ENCODE measurements at places on chromosomes 2 and 18.

DNA sequence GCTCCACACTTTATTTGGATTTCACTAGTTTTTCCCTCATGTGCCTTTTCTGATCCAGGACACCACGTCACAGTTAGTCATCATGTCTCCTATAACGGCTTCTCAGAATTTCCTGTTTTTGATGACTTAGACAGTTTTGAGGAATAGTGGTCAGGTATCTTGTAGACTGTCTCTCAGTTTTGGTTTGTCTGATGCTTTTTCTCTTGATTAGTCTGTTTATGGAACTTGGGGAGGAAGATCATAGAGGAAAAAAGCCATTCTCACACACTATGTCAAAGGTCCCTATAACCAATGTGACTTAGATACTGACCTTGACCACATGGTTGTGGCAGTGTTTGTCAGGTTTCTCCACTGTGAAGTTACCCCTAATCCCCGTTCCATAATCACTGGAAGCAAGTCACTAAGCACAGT is 89.0 kb downstream of the RAPH1 start:
- no peak for DNase-seq

DNA sequence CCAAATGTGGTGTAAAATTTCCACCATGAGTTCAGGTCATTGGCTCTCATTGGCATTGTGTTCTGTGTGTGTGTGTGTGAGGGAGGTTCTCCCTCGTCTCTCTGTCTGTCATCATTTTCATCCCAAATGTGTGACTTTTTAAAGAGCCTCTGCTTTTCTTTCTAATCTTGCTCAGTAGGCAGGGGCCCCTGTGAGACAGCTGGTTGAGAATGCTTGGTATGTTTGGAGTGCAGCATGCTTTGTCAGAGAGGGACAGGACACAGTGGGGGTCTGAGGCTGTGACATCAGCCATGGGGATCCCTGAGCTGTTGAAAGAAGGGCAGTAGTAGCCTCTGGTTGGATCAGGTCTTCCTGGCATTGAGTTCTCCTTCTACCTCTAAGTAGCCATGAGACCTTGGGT is 10.6 kb downstream of the PTPRM start:
- DNase-seq, result no peak

DNA sequence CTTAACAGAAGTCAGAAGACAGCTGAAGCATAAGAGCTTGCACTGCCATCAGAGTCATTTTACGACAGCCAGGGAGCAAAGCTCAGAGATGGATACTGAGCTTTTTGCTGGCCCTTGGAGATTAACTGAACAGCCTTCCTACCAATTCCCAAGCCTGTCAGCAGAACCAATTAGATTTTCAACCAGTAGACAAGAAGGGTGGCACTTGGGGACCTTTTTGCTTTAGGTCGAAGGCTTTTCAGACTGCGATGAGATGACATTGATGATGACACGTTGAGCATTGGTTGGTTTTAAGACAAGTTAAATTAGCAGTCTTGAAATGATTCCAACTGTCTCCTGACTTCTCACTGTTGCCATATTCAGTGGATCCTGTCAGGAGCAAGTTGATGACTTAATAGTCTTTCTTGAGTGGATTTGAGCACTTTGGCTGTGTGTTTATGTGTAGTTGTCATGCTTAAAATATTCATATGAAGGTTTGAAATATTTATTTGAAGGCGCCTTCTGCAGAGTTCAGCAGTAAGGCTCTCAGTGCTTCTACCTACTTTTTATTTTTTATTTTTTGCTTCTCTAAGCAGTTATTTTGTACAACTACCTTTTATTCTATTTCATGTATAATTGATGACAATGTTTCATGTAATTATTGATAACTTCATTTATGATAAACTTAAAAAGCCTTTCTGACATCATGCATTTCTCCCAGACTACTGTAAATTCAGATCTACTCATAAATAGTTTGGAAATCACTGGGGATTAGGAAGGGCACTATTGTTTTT is 256.7 kb downstream of the CAMKMT start:
- no peak for DNase-seq

DNA sequence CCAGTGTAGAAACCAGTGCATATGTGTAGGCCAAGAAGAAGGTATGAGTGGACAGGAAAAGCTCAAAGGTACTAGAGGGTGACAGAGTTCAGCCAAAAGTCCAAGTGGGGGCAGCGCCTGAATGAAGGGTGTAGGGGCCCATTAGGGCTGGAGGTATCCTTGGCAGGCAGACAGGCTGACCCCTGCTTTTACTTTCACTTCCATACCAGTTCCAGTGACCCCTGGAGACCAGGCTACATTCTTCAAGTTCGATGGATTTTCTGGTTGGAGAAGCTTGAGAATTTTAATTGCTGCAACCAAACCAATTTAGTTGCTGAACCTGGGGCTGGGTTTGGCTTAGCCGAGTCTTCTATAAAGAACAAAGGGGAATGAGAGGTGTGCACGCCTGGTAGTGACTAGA is 42.3 kb upstream of the MRPL33 start:
- no peak for DNase-seq

DNA sequence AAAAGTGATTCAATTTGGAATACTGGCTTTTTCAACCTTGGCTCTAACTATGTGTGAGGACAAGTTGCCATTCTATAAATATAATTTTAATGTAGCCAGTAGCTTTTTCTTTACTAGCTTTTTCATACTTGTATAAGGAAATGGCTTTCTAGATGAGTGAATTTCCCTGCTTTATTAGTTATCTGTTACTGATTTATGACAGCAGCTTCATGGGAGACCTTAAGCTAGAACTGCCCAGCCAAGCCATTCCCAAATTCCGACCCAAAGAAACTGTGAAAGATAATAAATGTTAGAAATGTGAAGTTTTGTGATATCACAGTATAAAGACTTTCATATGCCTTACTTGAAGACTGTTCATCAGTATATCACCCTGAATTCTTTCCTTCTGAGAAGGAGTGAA is 32.3 kb downstream of the BABAM2 start:
- no peak for DNase-seq

GRCh38 chr18:44497311-44497710 is 183.4 kb upstream of the SETBP1 start:
- DNase-seq, result no peak

- no peak for DNase-seq
These were observed 39.8 kb upstream of the TMEM247 start for GRCh38 chr2:46439582-46439981.

DNA sequence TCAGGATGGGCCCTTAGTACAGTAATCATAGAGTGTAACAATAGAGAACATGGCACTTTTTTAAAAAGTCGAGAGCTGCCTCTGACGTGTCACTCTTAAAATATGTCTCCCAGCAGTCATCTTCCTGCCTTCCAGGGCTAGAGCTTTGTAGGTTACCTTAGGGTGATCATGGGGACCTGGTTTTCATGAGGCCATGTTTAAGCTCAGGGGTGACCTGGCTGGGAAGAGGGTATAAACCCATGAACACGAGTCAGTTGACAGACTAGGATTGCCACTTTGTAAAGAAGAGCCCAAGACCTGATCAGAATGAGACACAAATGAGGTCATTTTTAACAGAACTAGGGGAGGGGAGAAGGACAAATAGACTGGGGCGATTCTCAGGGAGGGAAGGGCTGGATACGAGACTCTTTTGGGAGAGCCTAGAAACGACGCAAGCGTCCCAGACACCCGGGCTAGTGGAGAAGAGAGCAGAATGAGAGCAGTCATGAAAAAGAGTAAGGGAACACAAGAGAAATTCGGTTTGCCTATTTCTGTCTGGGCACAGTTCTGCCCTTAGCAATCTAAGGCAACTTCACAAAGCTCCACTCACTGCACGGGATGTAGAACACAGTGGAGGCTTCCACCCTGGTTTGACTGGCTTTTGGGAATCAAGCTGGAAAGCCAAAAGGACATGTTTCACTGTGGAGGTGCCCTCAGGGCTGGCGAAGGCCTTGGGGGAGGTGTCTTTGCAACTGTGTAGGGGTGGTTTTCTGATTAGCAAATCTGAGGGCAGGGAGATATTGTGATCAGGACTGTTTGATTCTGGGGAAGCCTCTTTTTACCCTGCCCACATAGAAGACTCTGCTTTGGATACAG is 1.8 kb upstream of the RAB31 start:
- no peak for DNase-seq

- no peak for DNase-seq
These were observed 1866.9 kb upstream of the PIK3C3 start for GRCh38 chr18:40088130-40088529.

GRCh38 chr2:11899264-11899818 is 152.9 kb downstream of the LPIN1 start:
- DNase-seq, result no peak

Measured in activated CD4-positive, alpha-beta T cell treated with anti-CD3 and anti-CD28 coated beads for 24 hours (primary cell).